Myocyte (in vitro differentiated cells): ENCODE measurements at places on chromosomes 4 and X.

GRCh38 chr4:143420227-143420626 is 83.6 kb downstream of the GAB1 start:
- DNase-seq = no peak

- no peak for DNase-seq
Measured at GRCh38 chr4:5471206-5471605, 237.2 kb downstream of the EVC2 start.

DNA sequence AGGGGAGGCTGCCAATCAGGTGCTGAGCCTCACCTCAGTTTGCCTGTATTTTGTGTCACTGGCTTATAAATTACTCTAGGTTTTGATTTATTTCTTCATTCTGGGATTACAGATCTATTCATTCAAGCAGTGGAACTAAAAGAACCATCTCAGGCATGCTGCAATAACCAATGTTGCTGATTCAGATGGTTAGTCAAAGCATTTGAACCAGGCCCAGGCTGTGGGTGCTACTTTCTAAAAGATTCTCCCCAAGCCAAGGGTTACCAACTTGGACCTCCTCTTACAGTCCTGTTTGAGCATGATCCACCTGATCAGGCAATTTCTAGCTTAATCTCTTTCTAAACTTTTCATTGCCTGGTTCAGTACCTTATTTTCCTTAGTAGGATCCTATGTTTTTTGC is 67.2 kb downstream of the TMEM131L start:
- no peak for DNase-seq

- no peak for DNase-seq
Measured at GRCh38 chr4:76634220-76634619, 199.2 kb downstream of the SHROOM3 start.

DNA sequence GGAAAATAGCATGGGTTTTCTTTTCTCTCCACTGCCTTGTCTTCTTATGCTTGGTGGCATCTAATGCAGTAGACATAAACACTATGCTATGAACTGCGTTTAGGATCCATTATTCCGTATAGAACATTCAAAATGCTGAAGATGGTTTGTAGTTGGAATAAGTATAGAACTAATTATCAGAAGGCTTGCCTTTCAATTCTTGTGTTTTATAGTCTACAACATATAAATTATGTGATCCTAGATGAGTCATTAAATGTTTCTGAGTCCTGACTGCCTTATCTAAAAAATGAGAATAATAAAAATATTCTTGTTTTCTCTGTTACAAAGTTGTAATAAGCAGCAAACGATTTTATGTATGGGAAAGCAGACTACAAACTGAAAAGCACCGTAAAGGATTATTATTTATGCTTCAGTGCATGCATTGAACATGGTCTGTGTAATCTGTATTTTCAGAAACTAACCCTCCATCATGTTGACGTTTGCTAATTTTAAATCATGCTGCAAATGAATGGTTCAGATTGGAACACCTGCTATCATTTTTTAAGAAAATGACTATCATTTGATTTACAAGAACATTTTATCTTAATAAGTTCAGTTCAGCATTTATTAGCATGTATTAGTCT is 335.9 kb upstream of the AADAT start:
- no peak for DNase-seq

GRCh38 chr4:176031922-176032321 is 33.7 kb upstream of the WDR17 start:
- no peak for DNase-seq

GRCh38 chrX:2220829-2221567 is 279.8 kb downstream of the DHRSX start:
- DNase-seq = no peak

DNA sequence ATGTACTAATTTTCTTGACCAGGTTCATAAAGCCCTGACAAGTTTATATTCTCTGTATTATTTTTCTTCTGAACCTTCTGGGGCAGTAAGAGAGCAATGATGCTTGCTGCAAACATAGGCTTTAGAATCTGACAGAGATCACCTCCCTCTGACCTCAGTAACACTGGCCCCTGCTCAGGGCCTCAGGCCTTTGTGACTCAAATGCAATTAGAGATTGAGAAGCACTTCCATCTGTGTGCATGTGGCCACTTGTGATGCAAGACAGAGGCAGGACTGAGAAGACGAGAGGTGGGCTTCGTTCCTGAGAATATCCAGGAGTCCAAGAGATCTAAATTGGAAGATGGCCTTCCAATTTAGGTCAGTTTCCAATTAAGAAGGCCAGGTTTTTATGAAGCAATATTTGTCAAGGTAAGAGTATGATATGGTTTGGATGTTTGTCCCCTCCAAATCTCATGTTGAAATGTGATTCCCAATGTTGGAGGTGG is 82.8 kb upstream of the VEGFC start:
- no peak for DNase-seq

GRCh38 chr4:7424553-7425111 is 10.1 kb downstream of the PSAPL1 start:
- DNase-seq = no peak

DNA sequence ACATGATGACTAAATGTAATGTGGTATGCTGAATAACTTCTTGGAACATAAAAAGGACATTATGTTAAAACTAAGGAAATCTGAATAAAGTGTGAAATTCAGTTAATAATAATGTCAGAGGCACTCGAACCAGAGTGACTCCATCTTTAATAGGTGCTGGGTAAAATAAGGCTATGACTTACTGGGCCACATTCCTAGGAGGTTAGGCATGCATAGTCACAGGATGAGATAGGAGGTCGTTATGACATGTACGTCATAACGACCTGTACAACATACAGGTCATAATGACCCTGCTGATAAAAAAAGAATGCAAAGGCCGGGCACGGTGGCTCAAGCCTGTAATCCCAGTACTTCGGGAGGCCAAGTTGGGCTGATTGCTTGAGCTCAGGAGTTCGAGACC is 28.9 kb upstream of the OPHN1 start:
- DNase-seq = no peak

DNA sequence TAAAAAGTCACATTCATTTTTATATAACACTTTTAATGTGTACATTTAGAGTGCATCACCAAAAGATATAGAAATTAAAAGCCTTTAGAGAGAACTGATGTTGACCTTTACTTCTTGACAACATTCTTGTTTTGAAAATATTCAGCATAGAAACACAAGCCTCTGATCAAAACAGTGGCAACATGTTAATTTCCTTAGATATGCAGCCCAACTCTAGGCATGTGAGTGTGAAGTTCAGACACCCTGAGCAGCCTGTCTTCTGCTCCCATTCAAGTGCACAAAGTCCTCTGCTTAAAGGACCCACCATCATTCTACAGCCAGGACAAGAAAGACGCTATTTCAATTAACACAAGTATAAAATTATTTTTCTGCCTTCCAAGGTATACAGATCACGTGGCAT is 60.0 kb downstream of the PPP3CA start:
- DNase-seq = no peak

DNA sequence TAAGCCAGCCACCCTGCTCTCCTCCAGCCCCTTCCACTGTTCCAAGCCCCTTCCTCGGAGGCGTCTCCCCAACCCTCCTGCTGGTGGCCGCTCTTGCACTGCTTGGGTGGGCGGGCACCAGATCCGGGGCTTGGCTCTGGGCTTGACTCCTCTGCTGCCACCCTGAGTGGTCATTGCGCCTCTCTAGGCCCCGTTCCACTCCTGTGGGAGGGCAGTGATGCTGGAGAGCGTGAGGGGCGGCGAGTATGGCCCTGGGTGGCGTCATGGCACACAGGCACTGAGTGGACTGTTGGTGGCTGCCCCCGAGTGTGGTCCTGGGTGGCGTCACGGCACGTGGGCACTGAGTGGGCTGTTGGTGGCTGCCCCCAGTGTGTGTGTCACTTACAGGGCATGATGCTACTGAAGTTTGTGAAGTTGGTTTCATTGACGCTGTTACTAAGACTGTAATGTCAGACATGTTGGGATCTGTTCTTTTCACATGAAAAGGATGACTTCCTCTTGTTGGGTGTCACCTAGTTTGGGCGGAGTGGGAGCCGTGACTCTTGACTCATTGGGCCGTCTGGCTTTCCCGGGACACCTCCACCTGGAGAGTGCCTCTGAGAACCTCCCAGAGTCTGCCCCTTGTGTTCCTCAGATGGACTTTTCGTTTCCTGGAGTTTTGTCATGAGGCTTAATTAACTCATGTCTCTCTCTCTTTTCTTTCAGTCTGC is 55.9 kb upstream of the HGFAC start:
- DNase-seq = no peak

GRCh38 chrX:19863212-19863856 is 24.1 kb downstream of the SH3KBP1 start:
- DNase-seq = peak; percentile 26
